Activated naive CD4-positive, alpha-beta T cell treated with anti-CD3 and anti-CD28 coated beads for 36 hours (primary cell): ENCODE measurements at places on chromosomes 7 and 10. TPM values are rescaled to one million over a fixed set of nuclear protein-coding genes. Genes with fewer than 3 reads are reported as not detected.

ADIRF gene
- total RNA-seq: not detected

NUPR2 gene
- total RNA-seq: not detected

EEPD1 gene
- total RNA-seq: 0.49 TPM

DNA sequence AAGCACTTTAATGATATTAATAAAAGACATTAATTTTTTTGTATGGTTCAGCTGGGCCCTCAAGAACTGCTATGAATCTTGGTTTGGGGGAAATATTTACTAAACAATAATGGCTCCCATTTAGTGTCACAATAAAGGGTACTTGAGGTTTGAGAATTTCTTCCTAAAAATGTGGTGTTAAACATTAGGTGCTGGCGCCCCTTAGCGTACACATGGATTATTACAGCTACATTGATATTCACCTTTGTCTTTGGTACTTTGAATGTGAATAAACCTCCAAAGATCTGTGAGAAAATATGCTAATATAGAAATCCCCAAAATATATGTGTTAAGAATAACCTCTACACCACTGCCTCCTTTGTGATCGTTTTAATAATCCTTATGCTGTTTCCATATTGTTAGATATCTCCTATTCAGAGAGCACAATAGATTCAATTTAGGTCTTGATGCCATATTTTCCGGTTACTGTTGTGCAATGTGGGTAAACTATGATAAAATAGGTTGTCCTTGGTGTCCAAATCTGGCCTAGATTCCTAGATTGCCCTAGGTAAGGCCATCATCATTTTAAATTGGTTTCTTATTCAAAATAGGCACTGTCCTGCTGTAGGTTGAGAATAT is 161.8 kb upstream of the CACNA2D1 start:
- no peaks in the 10 kb centered on the region for H3K36me3 ChIP-seq
- no peak overlapping the region for H3K4me3 ChIP-seq
- DNase-seq: peak; percentile 20
- no peak overlapping the region for H3K27ac ChIP-seq
- no peaks in the 10 kb centered on the region for H3K4me1 ChIP-seq

GRCh38 chr7:70647801-70648498 is 484.0 kb upstream of the GALNT17 start:
- H3K4me1 ChIP-seq: peaks cover 8% of the 10 kb centered on the region
- DNase-seq: peak; percentile 84

DNA sequence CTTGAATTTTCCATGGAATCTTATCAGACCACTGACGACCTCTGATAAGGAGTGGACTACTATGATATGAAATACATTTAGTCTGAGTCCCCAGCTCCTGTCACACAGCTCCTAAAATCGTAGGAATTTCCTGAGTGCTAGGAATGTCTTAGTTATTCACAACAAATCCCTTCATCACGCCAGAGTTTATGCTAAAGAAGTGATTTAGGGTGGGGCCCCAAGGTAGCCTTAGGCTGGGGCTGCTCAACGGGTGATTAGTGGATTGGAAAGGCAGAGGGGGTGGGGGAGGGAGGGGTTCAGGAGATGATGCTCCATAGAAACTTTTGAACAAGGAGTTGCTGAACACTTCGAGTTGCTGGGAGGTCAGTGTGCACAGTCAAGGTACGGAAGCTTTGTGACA is 7.0 kb upstream of the TET1 start:
- H3K4me3 ChIP-seq: no peak overlapping the region
- DNase-seq: no peak
- H3K27me3 ChIP-seq: peaks cover 2% of the 10 kb centered on the region
- no peak overlapping the region for H3K27ac ChIP-seq
- no peaks in the 10 kb centered on the region for H3K36me3 ChIP-seq

DNA sequence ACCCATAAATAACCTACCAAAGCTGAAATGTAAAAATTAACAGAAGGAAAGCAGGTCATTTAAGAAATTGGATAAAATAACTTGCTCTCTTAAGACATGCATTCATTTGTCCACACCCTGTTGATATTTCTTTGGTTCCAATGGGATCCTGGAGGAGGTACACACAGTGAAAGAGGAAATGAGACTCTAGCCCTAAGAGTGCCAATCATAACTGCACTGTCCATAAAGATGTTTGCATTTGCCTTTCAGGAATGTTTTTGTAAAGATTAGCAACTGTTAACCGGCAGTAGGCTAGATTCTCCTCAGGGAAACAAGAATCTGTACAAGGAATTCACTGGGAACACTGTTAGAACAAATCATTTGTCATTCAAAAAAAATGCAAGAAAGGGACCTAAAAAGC is 61.0 kb downstream of the MEOX2 start:
- no peak overlapping the region for H3K4me3 ChIP-seq
- no peak for DNase-seq
- H3K27ac ChIP-seq: no peak overlapping the region
- H3K36me3 ChIP-seq: no peaks in the 10 kb centered on the region

- peak; percentile 53 for DNase-seq
- no peaks in the 10 kb centered on the region for H3K27me3 ChIP-seq
- H3K4me3 ChIP-seq: no peak overlapping the region
- peaks cover 36% of the 10 kb centered on the region for H3K36me3 ChIP-seq
- H3K27ac ChIP-seq: peak overlapping the region; percentile 79
Observed at GRCh38 chr7:130649004-130649790, 19.4 kb downstream of the COPG2 start.

- H3K27me3 ChIP-seq: no peaks in the 10 kb centered on the region
- DNase-seq: no peak
- H3K36me3 ChIP-seq: peaks cover 39% of the 10 kb centered on the region
- peaks cover 5% of the 10 kb centered on the region for H3K4me1 ChIP-seq
- H3K27ac ChIP-seq: no peak overlapping the region
Observed at GRCh38 chr7:37018954-37019353, 294.7 kb upstream of the AOAH start.

DNA sequence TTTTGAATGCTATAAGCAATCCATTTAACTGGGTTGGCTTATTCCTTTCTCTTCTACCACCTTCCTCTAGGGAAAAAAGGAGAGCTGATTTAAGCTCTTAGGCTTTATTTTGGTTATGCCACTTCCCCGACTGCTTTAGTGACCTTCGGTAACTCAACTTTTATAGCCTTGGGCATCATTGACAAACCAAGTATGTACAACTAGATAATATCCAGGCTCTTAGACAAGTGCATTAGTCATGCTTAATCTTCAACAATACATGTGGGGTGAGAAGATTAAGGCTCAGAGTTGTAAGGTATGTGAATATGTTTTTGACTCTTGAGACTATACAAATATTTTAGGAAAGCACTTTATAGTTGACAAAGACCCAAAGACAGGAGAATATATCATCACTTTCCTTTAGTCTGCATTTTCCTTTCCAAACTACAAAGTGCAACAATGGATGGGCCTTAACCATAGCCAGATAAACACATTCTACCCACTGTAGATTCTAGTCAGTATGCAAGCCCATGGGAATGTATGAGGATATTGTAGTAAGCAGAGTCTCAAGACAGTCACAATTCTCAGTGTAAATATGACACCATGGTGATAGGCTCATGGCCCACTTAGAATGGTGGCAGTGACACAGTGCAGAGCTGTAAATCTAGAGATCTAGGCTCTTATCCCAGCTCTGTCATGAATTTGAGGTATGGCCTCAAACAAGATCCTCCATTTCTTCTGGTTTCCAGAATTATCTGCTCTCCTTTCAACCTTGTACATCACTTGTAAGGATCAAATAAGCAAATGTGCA is 1117.3 kb downstream of the SORCS3 start:
- H3K36me3 ChIP-seq: no peaks in the 10 kb centered on the region
- H3K4me3 ChIP-seq: no peak overlapping the region
- peaks cover under 1% of the 10 kb centered on the region for H3K27me3 ChIP-seq
- H3K4me1 ChIP-seq: no peaks in the 10 kb centered on the region
- no peak overlapping the region for H3K27ac ChIP-seq

DNA sequence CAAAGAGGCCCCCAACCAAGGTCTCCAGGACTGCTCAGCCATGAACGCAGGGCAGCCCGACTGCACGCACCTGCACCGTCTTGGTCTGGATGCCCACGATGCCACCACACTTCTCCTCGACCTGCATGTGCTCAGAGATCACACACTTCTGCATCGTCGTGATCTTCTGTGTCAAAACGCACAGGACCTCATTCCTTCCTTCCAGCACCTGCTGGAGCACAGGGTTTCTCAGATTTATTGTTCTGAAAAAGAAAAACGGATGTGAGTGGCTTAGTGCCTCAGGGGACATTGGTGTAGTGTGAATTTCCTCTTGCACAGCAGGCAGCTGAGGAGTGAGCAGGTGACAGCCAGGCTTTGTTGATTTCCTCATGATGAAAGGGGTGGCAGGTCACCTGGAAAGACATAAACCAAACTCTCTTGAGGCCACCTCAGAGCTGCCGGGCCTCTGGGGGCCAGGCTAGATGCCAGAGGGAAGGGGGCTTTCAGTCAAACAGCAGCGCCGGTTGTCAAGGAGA is 38.2 kb downstream of the GSDME start:
- H3K27ac ChIP-seq: no peak overlapping the region
- H3K27me3 ChIP-seq: peaks cover 22% of the 10 kb centered on the region
- no peak overlapping the region for H3K4me3 ChIP-seq
- no peak for DNase-seq

DNA sequence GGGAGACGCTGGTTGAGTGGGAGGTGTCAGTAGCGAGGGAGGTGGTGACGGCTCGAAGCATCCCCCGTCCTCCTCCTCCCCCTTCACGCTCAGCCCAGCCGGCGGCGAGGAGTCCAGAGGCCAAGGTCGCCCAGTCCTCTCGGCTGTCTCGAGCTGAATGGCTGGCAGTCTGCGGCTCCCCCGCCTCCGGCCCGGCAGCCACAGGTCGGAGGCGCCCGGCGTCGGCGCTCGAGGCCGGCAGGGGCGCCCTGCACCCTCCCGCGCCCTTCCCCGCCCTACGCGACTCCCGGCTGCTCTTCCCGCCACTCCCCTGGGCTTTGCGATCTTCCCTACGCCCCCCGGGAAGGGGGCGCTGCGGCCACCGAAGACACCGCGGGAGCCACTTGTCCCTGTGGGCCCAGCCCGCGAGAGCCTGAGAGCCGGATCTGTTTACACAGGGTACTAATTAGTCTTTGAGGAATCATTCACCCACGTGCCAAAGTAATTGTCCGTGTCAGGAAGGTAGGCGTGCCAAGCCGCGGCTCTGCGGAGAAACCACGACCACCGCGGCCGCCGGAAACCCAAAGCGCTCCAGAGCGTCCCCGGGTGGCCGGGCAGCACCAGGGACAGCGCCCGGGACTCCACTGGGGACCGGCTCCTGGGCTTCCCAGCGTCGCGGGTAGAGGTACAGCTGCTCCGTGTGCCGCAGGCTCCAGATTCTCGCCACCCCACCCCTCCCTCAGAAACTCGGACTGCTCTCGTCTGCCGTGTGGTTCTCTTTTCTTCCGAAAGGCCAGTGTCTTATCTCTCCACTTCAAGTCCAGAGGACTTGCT is at the start of gene NXPH1:
TSS of gene NXPH1 (plus strand) at position 133 of the 813 bp plus-strand sequence.
- H3K4me1 ChIP-seq: peaks cover 30% of the 10 kb centered on the region
- no peak within 1 kb of the TSS for H3K27ac ChIP-seq
- DNase-seq: no peak
- H3K36me3 ChIP-seq: no peaks in the 10 kb centered on the region
- H3K27me3 ChIP-seq: peaks cover 71% of the 10 kb centered on the region
